Skeletal muscle cell (primary cell): ENCODE measurements at places on chromosomes 12 and 14.

GRCh38 chr12:84069699-84070098 is 842.9 kb downstream of the SLC6A15 start:
- DNase-seq: no peak

- DNase-seq: no peak
Observed at GRCh38 chr12:130601327-130601726, 114.8 kb downstream of the RIMBP2 start.

- DNase-seq: no peak
Observed at GRCh38 chr14:33734387-33734786, 216.5 kb downstream of the EGLN3 start.

- no peak for DNase-seq
Observed at GRCh38 chr12:45727980-45728629, 1.4 kb upstream of the ARID2 start.

GRCh38 chr14:70943838-70944237 is 36.6 kb downstream of the PCNX1 start:
- DNase-seq: no peak

DNA sequence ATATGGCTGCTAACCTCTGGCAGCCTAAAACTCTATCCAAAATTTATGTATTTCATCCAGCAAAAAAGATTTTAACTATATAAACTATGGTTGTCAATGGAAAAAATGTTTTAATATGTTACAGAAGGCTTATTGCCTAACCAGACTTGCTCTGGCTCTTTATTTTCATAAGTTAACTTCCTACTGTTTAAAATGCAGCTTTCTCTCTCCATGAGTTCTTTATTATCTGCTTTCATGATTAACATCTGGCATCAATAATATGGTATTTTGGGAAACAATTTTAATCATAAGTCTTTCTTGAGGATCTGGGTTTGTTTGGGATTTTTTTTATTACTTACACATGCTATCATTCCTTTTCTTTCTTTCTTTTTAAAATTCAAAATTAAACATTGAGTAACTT is 20.5 kb downstream of the KERA start:
- DNase-seq: no peak

GRCh38 chr12:92369636-92370035 is 224.0 kb upstream of the BTG1 start:
- no peak for DNase-seq

DNA sequence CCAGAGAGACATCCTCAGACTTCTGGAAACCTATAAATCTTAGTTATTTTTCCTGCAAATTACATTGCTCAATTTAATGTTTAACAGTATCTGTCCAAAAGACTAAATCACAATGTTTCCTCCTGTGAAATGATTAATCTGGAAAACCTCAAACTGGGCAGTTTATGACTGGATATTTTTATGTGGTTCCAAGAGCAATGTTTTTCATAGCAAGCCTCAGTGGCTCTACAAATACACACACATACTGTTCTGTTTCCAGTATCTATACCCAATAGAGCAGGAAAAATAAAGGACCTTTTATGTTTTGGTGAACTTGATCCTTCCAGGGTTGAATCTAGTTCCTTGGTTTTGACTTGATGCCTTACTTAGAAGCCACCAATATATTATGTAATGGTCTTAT is 9.2 kb downstream of the NID2 start:
- DNase-seq: no peak

DNA sequence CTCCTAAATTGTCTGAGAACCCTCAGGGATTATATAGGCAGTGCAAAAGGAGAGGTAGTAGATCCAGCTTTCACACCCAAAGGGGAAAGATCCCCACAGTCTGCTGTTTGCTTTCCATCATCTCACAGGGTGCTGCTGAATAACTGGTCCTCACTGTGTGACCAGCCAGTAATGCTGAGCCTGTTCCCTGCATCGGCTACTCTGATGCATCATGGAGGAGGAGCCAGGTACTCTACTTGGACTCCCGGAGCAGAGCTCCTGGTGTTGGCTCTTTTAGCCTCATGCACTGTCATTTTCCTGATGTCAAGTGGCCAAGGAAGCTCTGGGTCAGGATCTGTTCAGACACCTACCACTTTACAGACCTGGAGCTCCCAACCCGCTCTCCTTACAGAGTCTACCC is 127.4 kb upstream of the ATF1 start:
- DNase-seq: no peak

DNA sequence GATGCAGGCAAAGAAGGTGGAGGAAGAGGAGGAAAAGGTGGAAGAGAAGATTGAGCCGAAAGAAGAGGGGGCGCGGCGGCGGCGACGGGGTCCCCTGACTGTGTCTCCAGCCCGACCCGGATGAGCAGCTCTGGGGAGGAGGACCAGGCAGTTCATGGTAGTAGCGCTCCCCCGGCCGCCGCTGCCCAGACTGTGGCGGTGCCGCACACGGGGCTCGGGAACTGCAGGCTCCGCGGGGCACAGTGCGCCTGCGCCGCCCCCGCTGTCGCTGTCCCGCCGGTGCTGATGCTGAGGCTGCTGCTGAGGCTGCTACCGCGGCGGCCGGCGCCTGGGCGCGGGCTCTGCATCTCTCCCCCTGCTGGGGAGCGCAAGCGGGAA is at the start of gene KCNH5:
Gene KCNH5 (minus strand): TSS at position 225 of the 378 bp plus-strand sequence. CDS start 272 bp downstream, outside the sequence.
- no peak for DNase-seq

DNA sequence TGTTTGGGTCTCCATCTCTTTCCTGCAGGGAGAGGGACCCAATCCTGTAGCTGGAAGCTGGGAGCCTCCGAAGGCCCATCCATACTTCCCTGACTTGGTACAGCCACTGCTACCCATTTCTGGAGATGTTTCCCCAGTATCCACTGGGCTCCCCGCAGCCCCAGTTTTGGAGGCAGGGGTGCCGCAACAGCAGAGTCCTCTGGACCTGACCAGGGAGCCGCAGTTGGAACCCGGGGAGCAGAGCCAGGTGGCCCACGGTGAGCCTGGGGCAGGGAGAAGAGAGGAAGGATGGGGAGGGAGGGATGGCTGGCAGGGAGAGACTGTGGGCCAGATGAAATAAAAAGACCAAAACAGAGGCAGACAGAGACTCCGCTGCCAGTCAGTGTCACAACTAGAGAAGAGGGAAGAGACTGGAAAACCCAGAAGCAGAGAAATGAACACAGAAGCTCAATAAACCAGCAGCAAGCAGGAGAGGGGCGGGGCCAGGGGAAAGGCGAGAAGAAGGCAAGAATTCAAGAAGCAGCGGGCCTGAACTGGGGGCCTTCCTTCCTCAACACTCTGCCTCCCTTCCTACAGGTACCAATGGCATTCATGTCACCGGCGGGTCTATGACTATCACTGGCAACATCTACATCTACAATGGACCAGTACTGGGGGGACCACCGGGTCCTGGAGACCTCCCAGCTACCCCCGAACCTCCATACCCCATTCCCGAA is 6.3 kb downstream of the LTBR start:
- DNase-seq: no peak

DNA sequence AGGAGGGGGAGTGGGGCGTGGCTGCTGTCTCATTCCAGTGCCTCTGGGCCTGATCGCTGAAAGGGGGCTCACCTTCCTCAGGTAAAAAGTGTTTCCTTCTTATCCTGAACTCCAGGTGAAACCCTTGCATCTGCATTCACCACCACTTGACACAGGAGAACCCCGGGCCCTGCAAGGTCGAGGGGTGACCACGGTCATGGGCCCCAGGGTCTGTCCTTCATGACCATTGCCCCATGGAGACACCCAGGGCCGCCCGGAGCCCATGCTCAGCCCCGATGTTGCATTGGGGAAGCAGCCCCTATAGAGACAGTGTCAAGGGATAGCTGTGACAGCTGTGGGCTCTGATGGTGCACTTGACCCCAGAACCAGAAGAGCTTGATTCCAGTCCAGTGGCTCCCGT is 34.4 kb upstream of the DYNC1H1 start:
- no peak for DNase-seq

DNA sequence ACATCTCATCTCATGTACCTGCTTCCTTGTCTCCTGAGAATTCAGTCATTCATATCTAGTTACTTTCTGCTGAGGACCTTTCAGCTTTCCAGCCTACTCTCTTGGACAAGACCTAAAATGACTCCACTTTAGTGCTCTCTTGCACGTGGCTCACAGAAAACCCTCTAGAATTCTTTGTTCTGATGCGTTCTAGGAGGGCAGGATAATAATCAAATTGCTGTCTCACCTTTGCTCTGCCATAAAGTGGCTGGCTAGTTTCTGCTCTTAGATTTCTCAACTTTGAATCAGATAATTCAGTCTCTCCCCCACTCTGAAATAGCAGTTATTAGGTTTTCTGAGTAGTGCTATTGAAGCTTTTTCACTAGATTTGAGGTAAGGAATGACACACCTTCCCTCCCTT is 429.5 kb upstream of the FBXO33 start:
- no peak for DNase-seq

GRCh38 chr14:64303471-64303917 is 9.3 kb upstream of the ESR2 start:
- no peak for DNase-seq

- peak; percentile 85 for DNase-seq
Observed at GRCh38 chr12:78208092-78208491, 377.4 kb downstream of the NAV3 start.

- no peak for DNase-seq
Observed at GRCh38 chr14:53380052-53380866, 227.1 kb upstream of the DDHD1 start.

GRCh38 chr14:74981833-74982232 is 20.9 kb upstream of the EIF2B2 start:
- no peak for DNase-seq

GRCh38 chr14:65069874-65070413 is 32.4 kb downstream of the MAX start:
- no peak for DNase-seq

DNA sequence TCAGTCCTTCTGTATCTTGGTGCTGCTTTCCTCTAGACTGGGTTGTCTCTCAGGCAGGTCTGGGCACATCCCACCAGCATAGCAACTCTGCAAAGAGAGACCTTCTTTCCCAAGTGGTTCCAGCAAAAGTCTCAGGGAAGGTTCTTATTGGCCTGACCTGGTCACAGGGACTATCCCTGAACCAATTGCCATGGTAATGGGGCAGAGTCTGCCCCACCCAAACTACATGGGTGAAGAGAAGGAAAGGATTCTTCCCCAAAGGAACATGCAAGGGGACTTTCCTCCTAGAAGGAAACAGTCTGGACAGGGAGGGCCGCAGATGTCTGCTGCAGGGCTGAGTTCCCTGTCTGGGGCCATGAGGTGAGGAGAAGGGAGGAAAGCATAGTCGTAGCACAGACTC is 122.2 kb upstream of the NCOR2 start:
- DNase-seq: no peak

GRCh38 chr12:132417741-132418140 is 72.2 kb upstream of the FBRSL1 start:
- no peak for DNase-seq

DNA sequence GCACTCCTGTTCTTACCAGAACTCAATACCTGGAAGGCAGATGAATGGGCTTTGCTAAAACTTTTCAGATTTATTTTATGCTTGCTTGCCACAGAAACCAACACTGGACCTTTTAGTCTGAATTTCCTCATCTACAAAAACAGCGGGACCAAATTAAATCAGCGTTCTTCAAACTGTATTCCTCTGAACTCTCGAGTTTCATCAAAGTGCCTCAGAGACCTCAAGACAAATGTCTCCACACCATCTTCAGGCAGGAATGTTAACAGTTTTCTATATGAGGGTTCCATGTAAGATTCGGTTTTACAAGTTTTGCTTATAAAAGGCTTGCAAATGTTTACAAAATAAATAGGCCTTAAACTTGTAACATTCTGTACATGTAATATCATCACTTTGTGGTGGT is 74.6 kb downstream of the MED13L start:
- no peak for DNase-seq

DNA sequence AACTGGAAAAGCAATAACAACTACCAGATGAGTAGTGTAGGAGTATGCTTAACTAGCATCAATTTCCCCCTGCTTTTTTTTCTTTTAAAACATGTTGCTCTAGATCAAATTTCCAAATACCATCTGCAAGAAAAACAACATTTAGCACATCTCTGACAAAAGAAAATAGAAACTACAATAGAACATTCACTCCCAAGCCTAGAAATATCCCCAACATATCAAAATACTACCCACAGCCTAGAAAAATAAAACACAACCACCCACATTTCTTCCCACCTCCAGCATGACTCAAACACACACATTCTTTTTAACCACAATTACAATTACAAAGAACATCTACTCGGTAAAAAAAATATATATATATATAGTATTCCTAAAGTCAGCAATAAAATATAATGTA is 120.0 kb downstream of the PPFIA2 start:
- peak; percentile 4 for DNase-seq

DNA sequence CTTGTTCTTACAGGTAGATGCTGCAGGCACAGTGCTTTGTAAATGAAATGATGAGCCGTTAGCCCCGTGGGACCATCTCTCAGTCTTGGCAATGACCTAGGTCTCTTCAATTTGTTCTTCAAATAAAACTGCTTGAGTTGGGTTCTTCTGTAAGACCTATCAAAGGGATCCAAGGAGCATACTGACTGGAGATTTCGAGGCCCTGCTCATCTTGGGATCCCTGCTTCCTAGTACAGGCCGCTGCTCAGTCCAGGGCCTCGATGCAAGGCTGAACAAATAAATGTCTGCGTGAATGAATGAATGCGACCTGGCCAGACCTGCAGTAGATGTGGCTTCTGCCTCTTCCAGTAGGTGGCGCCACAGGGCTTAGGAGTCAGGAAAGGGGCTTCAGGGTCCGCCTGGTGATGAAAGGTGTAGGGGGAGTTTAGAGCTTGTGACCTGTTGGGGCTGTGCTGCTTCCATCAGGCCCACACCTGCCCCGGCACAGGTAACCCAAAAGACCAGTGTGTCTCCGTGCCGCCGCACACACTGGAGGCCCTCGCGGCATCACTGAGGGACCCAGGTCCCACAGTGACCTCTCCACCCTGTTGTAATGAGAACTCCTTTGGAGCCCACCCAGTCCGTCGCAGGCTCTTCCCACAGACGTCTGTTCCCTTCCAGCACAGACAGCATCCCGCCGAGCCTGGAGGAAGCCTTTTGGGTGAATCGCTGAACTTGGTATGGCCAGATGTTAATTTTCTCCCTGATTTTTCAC is 4.4 kb downstream of the CACNA1C start:
- no peak for DNase-seq

DNA sequence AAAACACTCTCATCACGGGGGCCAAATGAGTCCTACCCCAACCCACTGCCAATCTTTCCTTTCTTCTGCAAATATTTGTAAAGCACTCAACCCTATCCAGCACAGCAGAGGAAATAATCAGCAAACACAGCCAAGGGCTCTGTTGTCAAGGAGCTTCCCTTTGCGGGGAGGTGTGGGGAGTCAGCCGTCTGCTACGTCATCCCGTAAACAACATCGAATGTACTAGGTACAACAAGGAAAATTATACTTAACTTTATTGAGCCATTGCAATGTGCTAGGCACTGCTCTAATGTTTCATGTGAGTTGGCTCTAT is 22.8 kb downstream of the TMEM63C start:
- DNase-seq: no peak

DNA sequence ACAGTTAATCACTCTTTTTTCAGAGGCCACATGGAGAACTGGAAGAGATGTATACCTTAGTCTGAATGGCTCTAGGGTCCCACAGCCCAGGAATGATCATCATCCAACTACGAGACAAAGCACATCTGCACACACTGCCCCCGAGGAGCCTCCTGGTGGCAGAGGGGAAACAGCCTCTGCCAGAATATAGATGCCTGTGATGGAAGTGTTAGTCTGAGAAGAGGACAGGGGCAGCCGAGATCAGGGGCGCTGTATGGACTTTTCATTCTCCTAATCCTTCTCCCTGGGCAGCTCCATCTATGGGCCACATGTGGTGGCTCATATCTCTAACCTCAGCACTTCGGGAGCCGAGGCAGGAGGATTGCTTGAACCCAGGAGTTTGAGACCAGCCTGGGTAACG is 82.8 kb upstream of the CAPRIN2 start:
- no peak for DNase-seq

GRCh38 chr12:98997899-98998298 is 352.8 kb downstream of the APAF1 start:
- no peak for DNase-seq
